ENCODE measurements at places on chromosomes 7 and 10.

- no peak for DNase-seq
These were observed 520.2 kb upstream of the ZWINT start for GRCh38 chr10:56881218-56881617.

DNA sequence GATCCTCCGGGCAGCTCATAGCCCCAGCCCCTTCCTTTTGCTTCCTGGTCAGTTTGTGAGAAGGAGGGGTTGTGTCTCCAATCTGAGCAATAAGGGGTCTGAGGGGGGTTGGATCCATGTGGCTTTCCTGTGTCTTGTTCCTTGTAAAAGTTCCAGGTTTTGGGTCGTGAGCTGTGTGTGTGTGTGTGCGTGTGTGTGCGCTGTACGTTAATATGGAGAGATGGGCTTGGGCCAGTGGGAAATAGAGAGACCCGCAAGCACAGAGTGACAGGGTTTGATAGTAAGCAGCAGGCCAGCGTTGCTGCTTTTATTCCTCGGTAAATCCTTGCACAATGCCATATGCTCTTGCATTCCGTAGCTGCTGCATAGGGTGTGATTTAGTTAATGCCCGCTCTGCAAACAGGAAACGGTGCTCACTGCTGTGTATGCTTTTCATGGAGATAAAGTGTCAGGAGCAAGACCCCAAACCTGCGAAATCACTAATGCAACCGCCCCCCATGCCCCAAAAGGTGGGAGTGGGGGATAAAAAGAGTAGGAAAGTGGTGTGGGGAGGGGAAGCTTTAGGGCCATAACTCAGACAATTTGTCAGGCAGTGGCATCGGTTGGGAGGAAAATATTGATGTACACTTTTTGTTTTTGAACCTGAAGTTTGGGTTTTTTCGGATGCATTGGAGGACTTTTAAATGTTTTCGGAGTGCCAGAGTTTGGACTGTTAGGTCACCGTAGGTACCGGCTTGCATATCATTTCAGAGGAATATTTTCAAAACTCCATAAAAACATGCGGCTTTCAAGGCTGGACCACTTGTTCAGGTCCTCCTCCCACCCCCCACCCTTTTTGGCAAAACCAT lies 108.7 kb downstream of the TCF7L2 start:
- no peak for DNase-seq

GRCh38 chr7:51645702-51646298 lies 329.2 kb upstream of the COBL start:
- DNase-seq, result no peak

DNA sequence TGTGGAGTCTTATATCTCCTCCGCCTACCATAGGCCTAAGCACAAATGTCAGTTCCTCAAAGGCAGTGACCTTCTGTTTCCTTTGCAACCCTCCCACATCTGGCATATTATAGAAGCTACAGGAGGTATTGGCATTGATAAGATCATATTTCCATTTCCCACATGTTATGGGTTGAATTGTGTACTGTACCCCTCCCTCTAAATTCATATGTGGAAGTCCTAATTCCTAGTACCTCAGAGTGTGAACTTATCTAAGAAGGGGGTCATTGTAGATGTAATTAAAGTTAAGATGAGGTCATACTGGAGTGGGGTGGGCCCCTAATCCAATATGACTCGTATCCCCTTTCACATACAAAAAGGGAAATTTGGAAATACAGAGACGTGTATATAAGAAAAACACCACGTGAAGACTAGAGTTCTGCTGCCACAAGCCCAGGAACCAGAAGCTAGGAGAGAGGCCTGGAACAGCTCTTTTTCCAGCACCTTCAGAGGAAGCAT lies 6.1 kb upstream of the LAMB4 start:
- no peak for DNase-seq

DNA sequence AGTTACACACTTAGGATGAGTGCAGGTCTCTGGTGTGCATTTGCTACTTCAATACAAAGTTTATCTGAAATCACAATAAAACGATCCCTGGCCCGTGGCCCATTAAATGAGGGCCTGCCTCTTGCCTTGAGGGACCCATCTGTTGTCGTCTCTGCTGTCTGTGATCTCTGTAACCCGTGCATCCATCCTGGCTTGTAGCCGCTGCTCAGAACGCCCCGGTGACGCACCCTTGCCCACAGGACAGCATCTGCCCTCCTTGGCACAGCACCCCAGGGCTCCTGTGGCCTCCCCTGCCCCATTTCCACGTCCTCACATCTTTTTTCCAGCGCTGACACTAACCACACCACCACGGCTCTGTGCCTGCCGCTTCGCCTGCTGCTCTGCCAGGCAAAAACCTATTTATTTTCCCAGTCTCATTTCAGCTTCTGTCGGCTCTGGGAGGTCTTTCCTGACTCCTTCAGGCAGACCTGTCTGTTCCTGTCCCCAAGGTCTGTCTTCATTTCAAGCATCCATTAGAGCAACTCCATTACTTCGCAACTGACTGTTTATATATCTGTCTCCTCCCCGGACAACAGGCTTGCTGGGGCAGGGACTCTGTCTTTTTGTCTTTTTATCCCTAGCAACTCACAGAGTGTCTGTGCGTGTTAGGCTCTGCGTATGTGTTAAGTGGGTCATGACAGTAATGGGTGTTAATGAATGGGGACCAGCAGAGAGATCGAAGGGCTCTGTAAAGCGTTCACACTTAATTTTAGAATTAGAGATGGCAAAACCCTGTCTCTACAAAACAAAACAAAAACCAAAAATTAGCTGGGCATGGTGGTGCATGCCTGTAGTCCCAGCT lies 16.4 kb downstream of the CARD11 start:
- DNase-seq, result no peak

Measured in T follicular helper cell (primary cell).